NCI-H524 (cell line): ENCODE measurements at places on chromosomes 7 and 10.
A peak's percentile ranks its signal among the peaks of the same experiment; 100 is the strongest.

DNA sequence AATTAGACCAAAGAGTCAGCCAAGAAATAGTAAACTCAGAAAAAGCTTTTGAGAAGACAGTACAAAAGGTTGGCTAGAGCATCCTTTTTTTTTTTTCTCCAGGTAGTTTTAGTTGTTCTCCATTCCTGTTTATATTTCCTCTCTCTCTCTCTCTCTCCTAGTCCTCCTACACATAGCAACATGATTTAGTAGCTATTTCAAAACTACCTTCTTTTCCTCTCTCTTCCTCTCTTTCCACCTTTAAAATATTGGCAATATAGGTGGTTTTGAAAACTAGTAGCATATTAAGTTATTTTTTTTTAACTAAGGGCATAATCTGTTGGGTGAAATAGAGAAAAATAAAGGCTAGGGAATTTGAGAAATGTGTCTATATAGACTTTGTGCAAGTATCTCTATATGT lies 5.0 kb downstream of the SKIDA1 start:
- no peak for DNase-seq

DNA sequence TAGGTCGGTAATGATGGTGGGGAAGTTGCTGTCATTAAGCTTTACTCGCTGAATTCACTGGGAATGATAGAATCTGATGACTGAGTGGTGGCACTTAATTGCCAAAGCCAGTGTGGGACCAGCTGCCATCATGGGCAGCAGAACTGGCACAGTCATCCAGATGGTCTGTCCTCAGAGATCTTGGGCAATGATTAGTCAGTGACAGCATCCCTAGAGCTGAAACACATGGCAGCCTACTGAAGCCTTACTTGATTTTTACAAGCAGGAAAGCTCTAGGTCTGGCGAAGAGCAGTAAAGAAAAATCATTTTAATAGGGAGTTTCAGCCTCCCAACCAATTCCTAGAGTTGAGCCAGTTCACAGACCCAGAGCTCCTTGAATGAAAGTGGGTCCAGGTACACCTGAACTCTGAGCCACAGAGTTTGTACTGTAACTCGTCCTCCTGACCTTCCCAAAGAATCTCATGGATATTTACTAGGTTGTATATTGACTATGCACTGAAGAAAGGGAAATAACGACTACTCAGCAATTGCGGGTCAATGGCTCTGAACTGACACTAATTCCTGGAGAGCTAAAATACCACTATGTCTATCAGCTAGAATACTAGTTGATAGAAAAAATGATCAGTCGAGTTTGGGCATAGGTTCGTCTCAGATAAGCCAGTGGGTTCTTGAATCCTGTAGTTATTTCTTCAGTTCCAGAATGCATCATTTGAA lies 4.4 kb upstream of the ASB13 start:
- DNase-seq = no peak

GRCh38 chr10:6083523-6084475 lies 5.0 kb upstream of the RBM17 start:
- DNase-seq = no peak

- no peak for DNase-seq
These were observed 96.6 kb upstream of the PTN start for GRCh38 chr7:137439829-137440825.

DNA sequence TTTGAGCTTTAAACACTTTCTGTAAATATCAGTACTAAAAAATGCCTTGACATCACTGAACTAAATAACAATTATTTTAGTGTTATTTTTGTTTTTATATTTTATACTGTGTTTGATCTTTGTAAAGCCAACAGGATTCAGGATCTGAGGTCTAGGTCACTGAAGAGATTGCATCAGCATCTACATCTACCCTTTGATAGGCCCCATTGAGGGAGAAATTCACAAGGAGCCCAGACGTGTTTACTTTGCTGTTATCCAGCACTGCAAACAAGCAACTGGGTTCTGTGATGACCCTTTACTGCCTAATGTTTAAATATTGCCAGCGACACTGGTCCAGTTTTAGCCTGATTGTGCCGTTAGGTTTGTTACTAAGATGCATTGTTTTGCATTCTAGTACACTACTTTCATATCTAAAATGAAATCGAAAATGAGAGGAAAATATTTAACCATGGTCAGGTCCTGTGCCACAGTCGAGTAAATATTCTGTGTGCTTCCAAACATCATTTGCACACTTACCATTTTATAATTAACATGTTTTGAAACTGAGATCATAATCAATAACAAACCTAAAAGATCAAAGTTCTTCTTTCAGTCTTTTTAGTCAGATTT lies 48.7 kb downstream of the SP8 start:
- DNase-seq = no peak

GRCh38 chr10:120085096-120085796 lies 192.7 kb downstream of the SEC23IP start:
- DNase-seq = peak; percentile 4

GRCh38 chr10:131875501-131875900 lies 25.3 kb upstream of the PPP2R2D start:
- DNase-seq = no peak

DNA sequence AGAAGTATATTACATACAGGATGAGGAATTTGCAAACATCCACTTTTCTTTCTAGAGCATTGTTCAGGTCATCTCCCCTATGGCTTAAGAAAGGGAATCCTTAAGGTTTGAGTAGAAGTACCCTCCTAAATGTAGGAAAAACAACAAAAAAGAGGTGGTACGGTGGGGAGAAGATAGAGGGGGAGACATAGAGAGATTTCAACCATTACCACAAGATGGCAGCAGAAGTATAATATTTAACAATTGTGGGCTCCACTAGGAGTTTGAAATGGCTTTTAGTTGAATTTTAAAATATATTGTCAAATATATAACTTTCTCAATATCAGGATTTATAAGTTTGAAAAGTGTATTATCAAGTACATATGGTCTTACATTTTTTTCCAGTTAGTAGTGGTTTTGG lies 72.7 kb upstream of the PRKG1 start:
- peak; percentile 1 for DNase-seq

- no peak for DNase-seq
These were observed 26.0 kb downstream of the EN2 start for GRCh38 chr7:155483868-155484325.

DNA sequence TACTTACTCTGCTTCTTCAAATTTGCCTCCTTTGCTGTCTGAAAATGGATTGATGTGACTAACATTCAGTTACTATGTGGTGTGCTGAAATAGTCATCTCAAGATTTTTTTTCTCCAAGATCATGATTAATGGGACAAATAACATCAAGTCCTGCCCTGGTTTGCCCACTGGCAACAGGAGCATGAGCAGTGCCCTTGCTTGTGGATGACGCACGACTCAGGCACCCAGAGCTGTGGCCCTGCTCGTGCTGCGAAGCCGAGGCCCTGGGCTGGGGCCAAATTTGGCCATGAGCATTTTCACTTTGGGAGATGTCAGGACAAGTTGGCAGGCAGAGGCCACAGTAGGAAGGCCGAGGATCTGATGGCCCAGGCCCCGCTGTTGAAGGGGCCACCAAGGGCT lies 239.8 kb upstream of the IGFBP3 start:
- DNase-seq = no peak

DNA sequence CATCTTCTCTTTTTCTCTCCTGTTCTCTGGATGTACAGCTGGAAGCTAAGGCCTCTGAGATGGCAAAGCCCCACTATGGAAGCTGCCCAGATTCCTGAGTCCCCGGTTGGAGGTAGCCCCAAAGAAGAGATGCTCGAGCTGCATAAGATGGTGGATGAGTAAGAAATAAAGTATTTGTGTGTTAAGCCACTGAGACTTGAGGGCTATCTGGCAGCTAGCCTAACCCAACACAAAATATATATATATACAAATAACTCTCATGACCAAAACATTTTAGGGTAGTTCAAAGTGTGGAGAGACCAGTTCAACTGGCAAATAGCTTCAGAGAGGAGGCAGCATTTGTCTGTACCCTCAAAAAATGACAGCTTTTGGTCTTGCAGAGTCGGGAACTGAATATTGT lies 72.4 kb upstream of the PDE1C start:
- DNase-seq = no peak

DNA sequence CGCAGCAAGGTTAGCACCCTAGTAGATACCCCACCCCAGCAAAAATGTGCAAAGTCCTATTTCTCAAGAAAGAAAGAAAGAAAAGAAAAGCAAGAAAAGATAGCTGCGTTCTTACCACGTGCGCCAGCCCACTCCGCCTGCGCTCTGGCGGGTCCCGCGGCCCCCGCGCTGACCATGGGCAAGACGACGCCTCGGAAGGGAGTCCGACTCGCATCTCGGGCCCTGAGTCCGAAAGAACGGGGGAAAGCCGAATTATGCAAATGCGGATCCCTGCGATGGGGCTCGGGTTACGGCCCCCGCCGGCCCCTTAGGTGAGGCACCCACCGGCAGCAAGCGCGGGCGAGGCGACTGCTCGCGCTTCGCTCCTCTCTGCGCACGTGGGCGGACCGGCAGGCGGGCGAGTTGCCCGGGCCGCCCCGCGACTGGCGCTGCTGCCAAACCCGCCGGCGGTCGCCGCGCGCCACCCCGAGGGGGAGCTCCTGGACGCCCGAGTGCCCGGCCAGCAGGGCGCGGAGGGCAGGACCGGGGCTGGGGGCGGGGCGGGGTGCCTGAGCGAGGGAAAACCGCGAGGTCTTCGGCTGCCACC lies 2.4 kb upstream of the EGR2 start:
- DNase-seq = no peak

- no peak for DNase-seq
These were observed 1.3 kb downstream of the MBLAC1 start for GRCh38 chr7:100127866-100128636.

- DNase-seq = no peak
These were observed 174.5 kb downstream of the LRRN3 start for GRCh38 chr7:111265394-111265793.

- DNase-seq = no peak
These were observed 166.2 kb upstream of the TAC1 start for GRCh38 chr7:97565665-97566064.

- DNase-seq = no peak
These were observed 110.3 kb downstream of the KAT6B start for GRCh38 chr10:74936577-74937265.

DNA sequence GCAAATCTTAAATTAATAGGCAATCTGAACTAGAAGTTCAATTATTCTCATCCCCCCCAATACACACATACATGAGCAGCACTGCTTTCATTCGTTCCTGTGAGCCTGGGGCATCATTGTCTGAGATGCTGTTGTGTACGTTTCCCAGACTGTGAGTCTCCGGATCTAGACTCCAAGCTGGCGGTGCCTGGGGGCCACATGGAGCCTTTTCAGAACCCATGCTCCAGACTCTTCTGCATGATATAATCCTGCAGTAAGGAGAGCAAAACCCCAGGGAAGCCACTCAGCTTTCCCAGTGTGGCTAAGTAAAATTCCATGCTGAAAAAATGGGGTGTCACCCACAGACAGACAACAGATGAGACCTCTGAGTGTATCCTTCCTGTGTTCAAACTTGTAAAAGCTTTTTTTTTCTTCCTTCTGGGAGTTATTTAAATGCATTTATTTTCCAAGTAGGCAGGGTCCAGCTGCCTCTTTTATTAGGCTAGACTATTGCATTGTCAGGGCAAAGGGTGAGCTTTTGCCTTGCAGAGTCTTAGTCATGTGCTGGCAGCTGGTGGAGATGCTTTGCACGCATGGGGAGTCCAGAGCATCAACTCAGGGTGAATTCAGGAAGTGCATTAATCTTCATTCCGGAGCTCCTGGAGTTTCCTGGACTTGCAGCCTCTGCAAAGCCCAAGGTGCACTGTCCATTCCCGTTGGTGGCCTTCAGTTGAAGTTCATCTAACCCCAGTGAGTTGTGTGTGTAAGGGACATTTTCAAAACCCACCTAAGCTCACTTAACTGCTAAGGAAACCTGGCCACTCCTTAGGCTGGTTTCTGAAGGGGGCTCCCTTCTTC lies 185.7 kb upstream of the ADO start:
- no peak for DNase-seq

GRCh38 chr10:62067560-62067959 lies 166.1 kb downstream of the ARID5B start:
- DNase-seq = no peak

DNA sequence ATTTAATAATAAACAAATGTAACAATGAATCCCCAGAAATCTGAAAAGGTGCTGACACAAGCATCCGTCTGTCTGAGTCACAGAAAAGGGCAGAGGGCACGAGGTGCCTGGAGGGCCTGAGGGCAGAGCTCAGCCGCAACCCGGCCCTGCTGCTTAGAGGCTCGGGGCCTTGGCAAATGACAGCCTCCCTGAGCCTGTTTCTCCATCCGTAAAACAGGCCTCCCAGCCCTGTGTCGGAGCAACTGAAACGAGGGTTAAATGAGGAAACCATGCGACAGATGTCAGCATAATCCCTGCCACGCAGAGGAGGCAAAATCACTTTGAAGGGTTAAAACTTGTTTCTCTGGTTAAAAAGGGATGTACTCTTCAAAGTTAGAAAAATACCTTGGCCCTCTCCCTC lies 24.9 kb downstream of the NUDT1 start:
- DNase-seq = peak; percentile 83

GRCh38 chr10:95790982-95791381 lies 35.0 kb downstream of the ENTPD1 start:
- no peak for DNase-seq

DNA sequence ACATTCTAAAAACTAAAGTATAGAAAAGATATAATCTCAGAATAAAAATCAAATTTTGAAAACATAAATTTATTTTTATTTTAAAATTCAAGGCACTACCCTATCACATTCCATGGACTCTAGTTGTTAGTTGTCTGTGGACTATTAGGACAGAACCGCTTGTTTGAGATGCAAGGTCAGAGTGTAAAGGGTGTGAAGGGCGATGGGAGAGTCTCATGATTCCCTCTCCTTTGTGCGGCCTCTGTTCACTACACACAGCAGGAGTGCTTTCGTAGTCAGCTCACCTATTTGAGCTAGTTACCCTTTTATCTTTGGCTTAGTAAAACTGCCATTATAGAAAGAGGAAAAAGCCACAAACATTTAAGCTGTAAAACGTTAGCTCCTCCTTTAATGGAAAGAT lies 189.8 kb upstream of the TEX47 start:
- no peak for DNase-seq

DNA sequence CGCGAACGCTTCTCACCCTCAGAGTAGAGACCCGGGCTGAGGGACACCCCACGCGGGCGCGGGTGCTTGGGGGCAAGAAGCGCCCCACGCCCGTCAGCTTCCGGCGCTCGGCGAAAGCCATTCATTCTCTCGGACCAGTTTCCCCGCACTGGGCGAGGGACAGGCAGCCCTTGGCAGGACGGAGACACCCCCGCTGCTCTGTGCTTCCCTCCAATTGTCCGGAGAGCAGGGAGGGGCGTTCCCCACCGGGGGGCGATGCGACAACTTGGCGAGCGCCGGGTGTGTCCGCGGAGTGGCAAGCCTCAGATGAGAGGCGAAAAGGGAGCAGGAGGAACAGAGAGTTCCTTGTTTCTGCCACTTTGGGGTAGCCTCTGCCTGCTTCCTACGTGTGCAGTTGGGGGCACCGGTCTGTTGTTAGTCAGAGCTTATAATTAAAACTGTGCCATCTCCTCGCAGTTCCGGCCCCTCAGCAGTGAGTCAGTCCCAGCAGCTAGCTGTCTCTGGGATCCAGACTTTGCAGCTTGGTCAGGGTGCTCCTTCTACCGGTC lies 1.7 kb downstream of the GPR158 start:
- peak; percentile 50 for DNase-seq

DNA sequence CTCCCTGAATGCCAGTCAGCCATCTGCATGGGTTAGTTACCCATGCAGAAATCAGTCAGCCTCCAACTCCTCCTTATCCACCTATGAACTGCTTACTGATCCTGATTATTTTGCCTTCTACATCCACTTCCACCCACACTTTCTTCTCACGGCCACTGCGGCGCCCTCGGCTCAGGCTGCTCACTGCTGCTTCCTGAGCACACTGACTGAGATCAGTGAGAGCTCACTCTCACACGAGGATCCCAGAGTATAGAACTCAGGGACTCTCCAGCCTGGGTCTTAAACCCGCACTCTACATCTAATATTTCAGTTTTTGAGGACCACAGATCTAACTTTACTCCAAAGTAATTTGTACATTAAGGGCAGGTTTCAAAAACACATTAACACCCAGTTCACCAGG lies 64.4 kb downstream of the GRB10 start:
- no peak for DNase-seq
